H7 (cell line): ENCODE measurements at places on chromosomes 4 and X.

DNA sequence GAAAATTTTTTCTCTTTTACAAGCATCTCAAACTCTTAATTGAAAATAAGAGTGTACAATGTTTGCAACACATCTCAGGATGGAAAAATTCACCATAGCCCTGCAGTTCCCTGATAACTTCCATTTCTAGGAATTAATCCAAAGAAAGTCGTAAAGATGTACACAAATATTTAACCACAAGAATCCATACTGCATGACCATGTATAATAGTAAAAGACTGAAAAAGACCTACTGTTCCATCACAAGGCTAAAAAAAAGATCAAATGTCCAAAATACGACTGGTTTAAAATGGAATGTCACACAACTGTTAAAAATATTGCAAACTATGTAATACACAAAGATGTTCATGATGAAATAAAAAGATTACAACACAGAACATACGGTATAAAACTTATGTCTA lies 32.1 kb downstream of the HUWE1 start:
- no peak for DNase-seq

GRCh38 chr4:16043642-16044498 lies 40.0 kb downstream of the PROM1 start:
- no peak for DNase-seq

- DNase-seq = no peak
These were observed 318.2 kb downstream of the PPP1R2C start for GRCh38 chrX:42459735-42460134.

- no peak for DNase-seq
These were observed 378.5 kb upstream of the ZFP42 start for GRCh38 chr4:187617113-187617512.

DNA sequence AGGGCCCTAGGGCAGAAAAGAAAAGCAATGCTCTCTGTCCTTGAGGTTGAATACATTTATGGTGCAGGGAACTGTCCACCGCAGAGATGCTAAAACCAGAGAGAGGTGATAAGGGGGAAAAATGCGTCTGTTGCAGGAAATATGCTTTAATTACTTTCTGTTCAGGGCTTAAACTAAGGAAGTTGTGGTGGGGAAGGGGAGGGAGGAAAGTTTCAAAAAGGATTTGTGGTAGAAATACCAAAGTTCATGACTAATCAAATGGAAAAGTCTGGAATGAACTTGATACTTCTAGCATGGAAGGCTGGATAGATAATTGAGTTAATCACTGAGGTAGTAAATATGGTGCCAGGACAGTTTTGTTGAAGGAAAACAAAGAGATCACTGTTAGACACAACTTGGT lies 99.0 kb downstream of the ASB9 start:
- DNase-seq = no peak

DNA sequence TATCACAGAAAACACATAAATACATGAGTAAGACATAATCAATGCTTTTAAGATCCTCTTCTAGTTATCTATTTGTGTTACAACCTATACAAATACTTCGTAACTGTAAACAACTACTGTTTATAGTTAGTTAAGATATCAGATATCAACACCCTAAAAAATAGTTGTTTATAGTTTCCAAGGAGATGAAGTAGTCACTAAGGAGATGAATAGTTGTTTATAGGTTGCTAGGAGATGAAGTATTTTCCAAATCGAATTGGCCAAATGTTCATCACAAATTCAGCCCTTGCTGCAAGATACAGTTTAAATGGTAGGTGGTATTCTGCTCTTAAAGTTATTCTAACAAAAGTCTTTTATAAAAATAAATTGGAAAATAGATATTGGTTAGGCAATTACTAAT lies 618.2 kb upstream of the PCDH10 start:
- DNase-seq = no peak

DNA sequence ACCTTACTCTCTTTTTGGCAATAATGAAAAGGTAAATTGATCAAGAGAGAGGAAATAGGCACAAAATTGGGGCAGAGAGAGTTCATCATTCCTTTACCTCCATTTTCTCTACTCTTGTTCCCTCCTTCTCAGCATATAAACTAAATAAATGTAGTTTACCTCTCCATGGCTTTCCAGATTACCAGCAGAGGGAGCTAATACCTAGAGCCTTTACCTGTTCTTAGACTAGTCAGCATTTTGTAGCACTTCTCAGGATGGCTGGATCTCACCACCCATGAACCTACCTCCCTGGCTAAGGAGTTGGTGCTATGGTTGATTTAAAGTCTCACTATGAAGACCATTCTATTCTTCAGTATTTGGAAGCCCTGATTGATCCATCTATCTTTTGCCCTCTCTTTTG lies 15.7 kb downstream of the OFD1 start:
- peak; percentile 49 for DNase-seq

- DNase-seq = no peak
These were observed 7.9 kb downstream of the MAGEB18 start for GRCh38 chrX:26146024-26146423.

GRCh38 chr4:159046683-159047082 lies 56.2 kb upstream of the RAPGEF2 start:
- DNase-seq = no peak

DNA sequence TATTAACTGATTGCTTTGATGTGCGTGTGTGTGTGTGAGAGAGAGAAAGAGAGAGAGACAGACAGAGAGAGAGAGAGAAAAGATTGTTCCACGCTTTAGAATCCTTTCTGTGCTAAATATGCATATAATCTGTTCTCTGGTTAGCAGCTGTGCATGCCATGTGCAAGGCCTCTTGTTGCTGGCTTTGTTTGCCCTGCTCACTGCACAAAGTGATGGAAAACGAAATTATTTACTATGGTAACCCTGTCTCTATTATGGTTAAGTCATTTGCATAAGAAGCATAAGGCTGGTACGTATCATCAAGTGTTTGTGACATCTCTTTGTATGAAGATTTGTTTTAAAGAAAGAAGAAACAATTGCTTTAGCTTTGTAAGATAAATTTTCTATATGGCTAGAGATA lies 190.2 kb upstream of the POF1B start:
- no peak for DNase-seq

DNA sequence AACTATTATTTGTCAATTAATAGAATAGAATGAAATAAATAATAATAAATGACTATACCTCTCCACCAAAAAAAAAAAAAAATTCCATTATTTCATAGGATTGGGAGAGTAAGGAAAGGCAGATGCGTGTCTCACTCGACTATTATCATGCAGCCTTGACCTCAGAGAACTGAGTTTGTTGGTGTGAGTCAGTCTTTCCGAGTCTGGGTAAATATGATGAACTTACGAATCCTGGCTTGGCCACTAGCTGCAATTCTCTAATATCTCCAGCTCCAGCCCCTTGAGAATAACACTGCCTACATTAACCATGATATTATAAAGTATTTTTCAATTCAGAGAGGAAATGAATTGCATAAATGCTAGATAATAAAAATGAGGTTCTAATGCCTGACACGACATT lies 46.6 kb upstream of the DHX15 start:
- no peak for DNase-seq

GRCh38 chr4:189773909-189774308 lies 166.8 kb upstream of the FRG1 start:
- no peak for DNase-seq

GRCh38 chr4:153916273-153916755 lies 127.4 kb upstream of the SFRP2 start:
- DNase-seq = no peak

DNA sequence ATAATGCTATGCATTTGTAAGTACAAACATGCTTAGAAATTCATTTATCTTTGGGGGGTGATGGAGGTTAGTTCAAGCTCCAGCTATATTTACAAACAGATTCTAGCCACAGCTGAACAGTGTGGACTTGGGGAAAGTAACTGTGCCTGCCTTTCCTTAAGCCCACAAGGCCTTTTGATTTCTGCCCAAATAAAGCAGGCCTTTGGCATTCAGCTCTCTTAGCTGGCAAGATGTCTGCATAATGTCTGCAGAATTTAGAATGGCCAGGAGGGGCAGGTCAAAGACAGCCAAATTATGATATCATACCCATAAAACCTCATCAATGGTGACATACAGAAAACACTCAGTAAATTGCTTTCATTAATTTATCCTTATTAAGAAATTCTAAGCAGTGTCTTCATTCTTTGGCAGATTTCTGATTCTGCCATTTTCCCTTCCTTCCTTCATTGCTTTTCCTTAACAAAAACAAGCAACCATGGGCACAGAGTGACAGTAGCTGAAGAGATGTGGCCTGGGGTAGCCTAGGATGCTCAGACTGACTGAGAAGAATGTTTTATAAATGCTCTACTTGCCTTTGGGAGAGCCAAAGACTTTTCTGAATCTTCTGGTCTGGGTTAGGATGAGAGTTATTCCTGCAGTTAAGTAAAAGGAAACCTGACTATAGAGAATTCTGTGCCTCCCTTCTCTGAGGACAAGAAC lies 538.7 kb upstream of the NR3C2 start:
- DNase-seq = no peak

- peak; percentile 4 for DNase-seq
These were observed 18.3 kb downstream of the AMER1 start for GRCh38 chrX:64186974-64187761.

- DNase-seq = no peak
These were observed 78.6 kb downstream of the CAMK2D start for GRCh38 chr4:113682730-113683537.

- DNase-seq = no peak
These were observed 52.4 kb downstream of the PACRGL start for GRCh38 chr4:20752641-20753040.

DNA sequence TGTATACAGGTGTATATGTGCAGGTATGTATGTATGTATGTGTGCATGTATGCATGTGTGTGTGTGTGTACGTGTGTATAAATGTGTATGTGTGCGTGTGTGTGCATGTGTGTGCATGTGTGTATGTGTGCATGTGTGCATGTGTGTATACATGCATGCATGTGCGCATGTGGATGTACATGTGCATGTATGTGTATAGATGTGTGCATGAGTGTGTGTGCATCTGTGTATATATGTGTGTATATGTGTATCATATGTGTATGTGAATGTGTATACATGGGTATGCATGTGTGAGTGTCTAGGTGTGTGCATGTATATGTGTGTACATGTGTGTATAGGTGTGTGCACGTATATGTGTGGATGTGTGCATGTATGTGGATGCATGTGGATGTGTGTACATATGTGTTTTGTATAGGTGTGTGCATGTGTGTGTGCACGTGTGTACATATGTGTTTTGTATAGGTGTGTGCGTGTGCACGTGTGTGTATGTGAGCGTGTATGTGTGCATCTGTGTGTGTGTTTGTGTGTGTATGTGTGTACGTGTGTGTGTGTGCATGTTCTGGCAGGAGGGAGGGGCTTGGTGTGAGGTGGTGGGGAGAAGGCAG lies 6.0 kb downstream of the BGN start:
- no peak for DNase-seq

DNA sequence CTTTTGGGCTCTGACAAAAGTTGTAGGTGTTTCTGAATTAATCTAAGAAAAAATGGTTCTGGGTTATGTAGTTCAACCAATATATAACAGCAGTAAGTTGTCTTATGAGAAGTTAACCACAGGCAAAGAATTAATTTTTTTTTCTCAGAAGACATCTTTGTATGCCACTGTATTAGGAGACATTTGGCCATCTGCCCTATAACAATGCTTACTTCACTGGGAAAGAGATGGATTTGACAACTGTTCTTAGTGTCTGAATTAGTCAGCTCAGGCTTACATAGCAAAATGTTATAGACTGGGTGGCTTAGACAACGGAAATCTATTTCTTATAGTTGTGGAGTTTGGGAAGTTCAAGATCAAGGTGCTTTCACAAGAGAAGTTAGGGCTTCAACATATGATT lies 508.1 kb downstream of the STIM2 start:
- no peak for DNase-seq

DNA sequence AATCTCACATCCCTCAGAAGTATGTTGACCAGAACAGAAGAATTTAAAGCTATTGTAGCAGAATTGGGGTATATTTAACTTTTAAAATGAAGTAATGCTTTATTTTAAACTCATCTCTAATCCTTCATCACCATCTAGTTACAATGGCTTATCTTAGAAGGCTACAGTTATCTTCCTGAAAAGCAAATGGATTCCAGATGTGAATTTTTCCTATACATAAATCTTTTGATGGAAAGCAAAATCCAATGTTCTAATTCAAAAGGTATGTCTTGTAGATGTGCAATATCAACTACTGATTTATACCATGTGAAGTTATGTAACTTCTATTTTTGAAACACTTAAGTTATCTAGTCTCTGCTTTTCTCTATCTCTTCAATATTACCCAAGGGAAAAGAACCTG lies 47.6 kb downstream of the CCNG2 start:
- no peak for DNase-seq

DNA sequence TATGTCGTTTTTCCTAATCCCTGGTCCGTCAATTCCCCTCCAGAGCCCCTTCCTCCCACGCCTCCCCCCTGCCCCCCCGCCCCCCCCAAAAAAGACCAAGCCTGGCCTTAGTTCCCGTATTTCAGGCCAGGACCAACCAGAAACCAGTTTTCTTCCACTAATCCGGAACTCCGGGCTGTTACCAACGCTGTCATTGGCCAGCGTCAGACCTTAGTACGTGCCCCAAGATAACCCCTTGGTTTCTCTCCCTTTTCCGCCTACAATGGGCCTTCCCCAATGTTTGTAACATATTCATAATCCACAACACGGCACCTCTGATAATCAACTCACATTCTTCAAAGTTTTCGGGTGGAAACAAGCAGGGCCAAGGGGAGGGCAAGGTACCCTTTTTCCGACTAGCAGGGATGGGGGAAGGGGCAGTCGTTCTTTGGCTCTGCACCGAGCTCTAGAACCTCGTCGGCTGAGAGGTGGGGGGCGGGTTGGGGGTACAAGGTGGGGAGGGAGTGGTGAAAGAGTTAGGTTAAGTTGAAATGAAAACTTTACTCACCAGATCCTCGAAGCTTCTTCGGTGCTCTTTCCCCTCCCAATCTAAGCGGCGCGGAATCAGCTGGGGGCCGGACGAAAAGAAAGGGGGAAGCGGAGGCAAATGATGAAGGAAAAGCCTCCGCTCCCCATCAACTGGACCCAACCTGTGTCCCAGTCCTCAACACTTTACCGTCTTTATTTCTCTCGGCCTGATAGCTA lies 1.5 kb downstream of the BRWD3 start:
- peak; percentile 72 for DNase-seq

DNA sequence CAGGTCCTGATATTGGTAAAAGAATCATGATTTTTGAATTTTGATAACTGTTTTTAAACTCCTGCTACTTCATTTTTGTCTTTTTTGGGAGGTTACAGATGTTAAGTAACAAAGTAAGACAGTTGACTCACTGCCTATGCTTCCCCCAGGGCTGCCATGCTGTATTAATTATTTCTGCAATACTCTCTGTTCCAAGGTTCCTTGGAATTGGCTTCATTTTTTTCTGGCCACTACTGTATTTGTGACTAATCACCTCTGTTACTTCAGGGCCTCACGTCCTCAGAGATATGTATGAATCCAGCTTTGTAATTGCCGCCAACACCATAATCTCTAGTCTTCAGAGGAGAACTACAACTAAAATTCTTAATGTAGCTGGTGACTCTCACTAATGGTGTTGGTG lies 1729.3 kb downstream of the C4orf33 start:
- DNase-seq = no peak

DNA sequence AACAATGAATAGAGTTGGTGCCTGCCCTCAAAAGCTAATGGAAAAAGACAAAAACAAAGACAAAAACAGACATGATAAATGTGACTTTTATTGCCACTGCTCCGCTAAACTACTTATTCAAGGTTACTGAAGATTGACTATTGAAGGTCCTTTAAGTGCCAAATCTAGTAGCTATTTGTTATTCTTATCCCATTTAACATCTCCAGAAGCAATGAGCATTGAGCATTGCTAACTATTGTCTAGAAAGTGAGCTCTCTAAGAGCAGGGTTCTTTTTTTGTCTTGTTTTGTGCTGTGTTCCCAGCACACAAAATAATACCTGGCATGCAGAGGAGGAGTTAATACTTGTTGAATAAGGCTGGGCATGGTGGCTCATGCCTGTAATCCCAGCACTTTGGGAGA lies 95.4 kb upstream of the SFRP2 start:
- no peak for DNase-seq
